Islet precursor cell (in vitro differentiated cells): ENCODE measurements at places on chromosomes 6 and 20.

GRCh38 chr6:66851930-66852329 lies 1144.9 kb upstream of the EYS start:
- no peak for DNase-seq

DNA sequence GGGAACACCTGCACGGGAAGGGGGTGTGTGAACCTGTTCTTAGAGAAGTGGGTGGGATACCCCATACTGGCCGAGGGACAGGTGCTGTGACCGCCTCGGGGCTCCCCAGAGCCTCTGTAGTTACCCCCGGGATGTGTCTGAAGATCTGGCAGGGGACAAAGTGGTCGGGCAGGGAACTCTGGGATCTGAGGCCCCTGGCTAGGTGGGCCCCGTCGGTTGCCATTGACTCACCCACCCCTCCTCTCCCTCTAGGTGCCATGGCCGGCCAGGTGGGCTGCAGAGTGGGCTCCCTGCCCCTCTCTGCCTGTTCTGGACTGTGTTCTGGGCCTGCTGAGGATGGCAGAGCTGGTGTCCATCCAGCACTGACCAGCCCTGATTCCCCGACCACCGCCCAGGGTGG lies 4.3 kb downstream of the BIRC7 start:
- no peak for DNase-seq

- DNase-seq = no peak
Observed at GRCh38 chr20:35849706-35850105, 77.9 kb downstream of the PHF20 start.

DNA sequence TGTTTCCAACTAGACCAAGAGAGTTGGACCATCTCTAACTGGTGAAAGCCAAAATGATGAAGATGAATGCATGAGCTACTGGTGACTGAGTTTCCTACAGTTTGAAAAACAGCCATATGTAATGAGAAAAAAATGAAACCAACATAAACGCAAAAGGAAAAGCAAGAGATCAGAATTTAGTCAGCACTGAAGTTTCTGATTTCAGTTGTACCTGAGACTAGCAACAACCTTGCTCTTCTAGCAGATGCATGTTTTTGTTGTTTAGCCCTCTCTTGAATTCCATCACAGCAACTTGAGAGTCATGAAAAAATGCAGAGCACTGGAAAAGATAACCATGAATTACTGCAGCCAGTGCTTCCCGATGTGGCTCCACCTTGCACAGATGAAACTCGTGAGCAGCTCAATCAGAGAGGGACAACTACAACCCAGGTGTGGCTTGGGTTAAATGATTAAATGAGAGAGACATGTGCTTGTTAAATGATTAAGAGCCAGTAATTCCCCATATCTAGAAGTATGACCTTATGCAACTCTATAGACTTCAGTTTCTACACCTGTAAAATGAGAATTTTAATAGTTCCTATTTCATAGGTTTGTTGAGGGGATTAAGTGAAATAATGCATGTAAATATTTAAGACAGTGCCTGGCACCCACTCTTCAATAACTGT lies 104.8 kb downstream of the ELOVL4 start:
- no peak for DNase-seq

- no peak for DNase-seq
Observed at GRCh38 chr20:47231382-47232039, 125.0 kb downstream of the ZMYND8 start.

- no peak for DNase-seq
Observed at GRCh38 chr6:124867121-124867520, 95.1 kb upstream of the RNF217 start.
